HAP-1 (cell line): ENCODE measurements at places on chromosomes 11 and 22.
A peak's percentile ranks its signal among the peaks of the same experiment; 100 is the strongest.

DNA sequence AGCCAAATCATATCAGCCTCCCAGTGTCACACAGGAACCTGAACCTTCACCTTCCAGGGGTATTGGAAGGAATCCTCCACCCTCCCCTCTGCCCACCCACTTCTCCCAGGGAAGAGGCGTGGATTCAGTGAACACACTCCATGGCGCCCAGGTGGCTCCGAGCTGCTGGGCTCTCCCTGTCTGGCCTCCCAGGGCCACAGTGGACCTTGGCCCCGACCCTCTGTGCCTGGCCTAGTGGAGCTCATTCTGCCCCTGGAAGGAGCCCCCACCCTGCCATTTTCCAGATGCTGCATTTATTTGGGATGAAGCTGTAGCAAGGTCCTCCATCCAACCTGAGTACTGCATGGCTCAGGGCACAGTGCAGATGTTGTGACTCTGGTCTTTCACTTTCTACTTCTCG, 1340.1 kb downstream of the TBC1D22A start:
- no peak for DNase-seq

GRCh38 chr11:101442171-101442570, 141.6 kb downstream of the TRPC6 start:
- DNase-seq = no peak

- DNase-seq = no peak
Measured at GRCh38 chr22:19523240-19524169, 705 bp downstream of the CLDN5 start.

- no peak for DNase-seq
Measured at GRCh38 chr22:48438800-48439559, 1388.7 kb downstream of the BRD1 start.

- DNase-seq = no peak
Measured at GRCh38 chr11:69646493-69647389, 5.8 kb downstream of the CCND1 start.

- no peak for DNase-seq
Measured at GRCh38 chr11:28621753-28622152, 513.6 kb downstream of the METTL15 start.

DNA sequence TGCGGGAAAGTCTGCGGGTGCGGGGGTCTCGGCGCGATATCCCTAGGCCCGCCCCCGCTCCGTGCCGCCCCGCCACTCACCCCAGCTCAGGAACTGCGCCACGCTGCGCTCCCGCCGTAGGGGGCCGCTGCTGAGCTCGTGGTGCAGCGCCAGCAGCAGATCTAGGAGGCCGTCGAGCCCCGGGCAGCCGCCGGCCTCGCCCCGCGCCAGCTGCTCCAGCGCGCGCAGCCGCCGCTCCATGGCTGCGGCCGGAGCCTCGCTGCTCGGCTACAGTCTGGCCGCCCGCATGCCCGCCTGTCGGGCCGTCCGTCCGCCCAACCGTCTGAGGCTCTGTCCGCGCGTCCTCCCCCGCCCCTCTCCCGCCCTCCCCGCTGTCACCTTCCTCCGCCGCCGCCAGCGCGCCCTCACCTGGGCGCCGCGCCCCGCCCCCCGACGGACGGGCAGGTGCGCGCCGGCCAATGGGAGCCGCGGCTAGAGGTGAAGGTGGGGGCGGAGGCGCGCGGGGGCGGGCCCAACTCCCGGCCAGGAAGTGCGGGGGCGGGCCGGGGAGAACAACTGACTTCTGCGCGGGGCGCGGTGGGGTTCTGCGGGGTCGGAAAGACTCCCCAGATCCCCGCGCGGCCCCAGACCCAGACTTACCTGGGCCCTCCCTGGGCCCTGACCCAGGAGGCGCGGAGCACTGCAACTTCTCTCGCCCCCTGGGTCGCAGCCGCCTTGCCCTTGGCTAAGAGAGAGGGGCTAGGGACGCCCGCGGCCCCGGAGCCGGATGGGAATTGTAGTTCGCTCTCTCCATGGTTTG, at the start of gene CDC42BPG:
TSS of gene CDC42BPG (minus strand) at position 324 of the 799 bp plus-strand sequence. CDS start at position 240, 84 bp downstream.
- DNase-seq = peak; percentile 59

GRCh38 chr22:31575190-31575589, 78.9 kb downstream of the SFI1 start:
- no peak for DNase-seq

DNA sequence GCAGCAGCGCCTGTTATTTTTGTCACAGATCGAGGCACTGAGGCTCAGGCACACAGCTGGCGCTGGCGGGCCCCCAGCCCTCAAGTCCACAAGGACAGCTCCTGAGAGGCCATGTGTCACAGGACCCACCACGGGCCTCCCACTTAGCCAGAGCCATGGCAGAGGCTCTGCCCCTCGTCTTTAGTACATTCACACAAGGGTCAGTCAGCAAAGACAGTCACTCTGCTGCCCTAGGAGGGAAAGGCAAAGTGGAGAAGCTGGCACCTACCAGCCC, 29.1 kb downstream of the GNAZ start:
- no peak for DNase-seq

- DNase-seq = no peak
Measured at GRCh38 chr11:28770806-28771205, 662.6 kb downstream of the METTL15 start.

DNA sequence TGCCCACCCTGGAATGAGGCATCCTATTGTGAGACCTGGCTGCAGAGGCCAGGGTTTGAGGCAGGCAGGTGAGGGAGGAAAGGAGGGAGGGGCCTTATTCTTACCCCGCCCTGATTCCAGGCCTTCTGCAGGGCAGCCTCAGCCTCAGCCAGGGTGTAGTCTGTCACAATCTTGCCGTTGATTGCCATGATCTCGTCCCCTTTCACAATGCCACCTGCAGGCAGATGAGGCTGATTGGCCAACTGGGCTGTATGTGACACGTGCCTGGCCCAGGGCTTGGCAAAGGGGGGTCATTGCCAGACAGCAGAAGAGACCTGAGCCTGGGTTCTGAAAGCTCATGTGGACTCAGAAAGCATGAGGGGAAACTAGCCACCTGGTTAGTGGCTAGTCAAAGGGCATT, 21.4 kb upstream of the ABCC8 start:
- DNase-seq = no peak

- no peak for DNase-seq
Measured at GRCh38 chr11:116962108-116962507, 124.7 kb upstream of the APOA1 start.

DNA sequence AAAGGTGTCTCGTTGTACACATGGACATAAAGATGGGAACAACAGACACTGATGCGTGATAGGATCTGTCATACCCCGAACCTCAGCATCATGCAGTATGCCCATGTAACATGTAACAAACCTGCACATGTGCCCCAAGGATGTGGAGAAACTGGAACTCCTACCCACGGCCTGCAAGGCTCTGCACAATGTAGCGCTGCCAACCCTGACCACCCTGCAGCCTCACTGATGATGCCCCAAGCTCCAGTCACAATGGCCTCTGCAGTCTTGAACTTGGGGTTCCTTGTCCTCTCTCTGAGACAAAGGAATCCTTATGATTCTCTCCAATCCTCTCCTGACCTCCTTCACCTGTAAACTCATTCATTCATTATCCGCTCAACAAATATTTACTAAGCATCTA, 14.2 kb downstream of the LMO1 start:
- DNase-seq = no peak

DNA sequence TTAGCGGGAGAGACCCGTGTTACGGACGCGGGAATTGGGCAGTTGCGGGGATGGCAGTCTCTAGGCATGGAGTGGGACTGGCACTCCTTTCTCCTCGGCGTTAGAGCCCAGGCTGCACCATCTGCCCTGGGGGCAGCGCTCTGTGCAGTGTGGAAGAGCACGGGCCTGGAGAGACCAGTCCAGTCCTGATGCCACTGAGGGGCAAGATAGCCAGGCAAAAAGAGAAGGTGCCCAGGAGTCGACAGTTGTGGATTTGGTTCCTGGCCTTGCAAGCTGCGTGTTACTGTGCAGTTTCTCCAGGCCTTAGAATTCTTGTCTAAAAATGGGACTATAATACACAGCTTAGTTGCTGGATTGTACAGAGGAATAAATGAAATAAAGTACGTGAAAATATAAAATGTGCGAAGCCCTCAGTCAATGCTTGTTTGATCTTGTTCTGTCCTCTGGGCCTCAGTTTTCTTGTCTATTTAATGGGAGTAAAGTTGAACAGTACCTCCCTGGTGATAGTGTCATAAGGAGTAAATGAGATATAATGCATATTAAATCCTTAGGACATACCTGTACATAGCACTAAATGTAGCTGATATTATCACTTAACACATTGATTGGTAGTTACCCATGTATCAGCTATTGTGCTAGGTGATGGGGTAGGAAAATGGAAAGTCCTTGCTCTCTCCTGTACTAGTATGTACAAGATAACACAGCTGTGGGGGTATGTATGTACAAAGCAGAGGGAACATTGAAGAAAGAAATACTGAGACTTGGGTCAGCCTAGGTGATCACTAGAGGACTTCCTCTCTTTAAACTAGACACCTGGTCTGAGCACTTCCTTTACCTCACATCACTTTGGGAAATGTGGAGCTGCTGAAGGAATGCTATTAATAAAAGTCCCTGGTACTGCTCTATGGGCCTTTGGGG, 1.2 kb downstream of the ATXN10 start:
- no peak for DNase-seq

- DNase-seq = no peak
Measured at GRCh38 chr11:117055469-117055868, 42.8 kb downstream of the SIK3 start.

- no peak for DNase-seq
Measured at GRCh38 chr22:24324137-24324536, 53.5 kb downstream of the SPECC1L start.

- no peak for DNase-seq
Measured at GRCh38 chr11:34055218-34056000, 3.9 kb downstream of the CAPRIN1 start.

GRCh38 chr22:27867085-27867952, 51.7 kb downstream of the PITPNB start:
- DNase-seq = no peak

GRCh38 chr11:87203907-87204602, 166.3 kb downstream of the TMEM135 start:
- DNase-seq = no peak

DNA sequence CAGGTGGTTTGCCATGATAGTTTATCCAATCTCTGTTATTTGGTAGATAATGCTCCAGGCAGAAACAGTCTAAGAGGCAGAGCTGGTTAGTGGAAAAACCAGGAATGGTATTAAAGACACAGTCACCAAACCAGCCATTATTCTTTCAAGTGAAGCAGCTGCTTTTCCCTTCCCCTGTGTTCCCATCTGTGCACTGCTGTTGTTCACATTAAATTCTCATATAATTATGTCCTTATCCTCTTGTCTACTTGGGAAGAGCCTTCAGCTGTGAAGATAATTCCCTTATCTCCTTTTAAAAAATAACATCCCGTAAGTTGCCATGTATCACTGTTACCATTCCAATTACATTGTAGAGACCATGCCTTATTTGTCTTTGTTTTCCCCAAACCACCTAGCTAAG, 5.2 kb upstream of the TBCEL start:
- no peak for DNase-seq

- no peak for DNase-seq
Measured at GRCh38 chr11:62958547-62959421, 26.0 kb downstream of the SLC22A6 start.

DNA sequence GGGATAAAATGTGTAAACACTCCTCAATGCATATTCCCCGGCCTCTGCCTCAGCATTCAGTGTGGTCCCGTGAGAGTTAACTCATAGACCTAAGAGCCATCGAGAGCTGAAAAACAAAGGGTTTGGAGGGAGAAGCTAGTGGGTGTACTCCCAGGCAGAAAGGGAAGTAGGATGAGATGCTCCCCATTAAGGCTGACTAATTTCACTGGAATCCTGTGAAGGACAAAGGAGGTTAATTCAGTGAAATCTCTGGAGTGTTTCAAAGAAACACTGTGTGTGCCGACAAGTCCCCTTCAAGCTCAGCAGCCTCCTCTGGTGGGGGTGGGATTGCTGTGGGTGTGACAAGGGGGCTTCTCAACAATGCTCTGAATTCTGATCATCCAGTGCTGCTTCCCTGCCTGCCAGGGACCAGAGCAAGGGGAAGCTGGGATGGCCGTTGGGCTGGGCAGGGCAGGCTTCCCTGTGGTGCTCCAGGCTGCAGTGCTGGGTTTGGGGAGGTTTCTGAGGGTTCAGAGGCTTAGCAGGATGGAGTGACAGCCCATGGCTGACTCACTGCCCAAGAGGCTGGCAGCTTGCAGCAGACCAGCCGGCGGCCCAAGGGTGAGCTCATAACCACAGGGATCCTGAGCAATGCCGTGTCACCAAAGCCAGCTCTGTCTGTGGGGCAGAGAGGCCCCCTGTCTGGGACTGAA, 61.4 kb upstream of the BMAL1 start:
- no peak for DNase-seq

DNA sequence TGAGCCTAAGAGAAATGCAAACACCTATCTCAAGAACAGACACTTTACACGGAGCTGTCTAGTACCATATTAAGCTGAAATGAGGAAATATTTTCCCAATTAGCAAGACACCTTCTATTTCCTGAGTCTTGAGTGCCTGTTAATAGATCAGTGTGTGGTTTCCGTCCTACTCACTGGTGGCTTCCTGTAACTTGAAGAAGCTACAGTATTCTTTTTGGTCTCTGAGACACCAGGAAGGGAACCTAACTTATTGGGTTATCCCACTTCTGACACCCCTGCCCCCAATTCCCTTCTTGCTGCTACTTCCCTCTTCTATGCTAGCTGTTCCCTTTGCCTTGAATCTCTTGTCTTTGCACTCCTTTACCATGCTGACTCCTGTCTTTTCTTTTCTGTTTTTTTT, 92.7 kb downstream of the FDX1 start:
- no peak for DNase-seq

DNA sequence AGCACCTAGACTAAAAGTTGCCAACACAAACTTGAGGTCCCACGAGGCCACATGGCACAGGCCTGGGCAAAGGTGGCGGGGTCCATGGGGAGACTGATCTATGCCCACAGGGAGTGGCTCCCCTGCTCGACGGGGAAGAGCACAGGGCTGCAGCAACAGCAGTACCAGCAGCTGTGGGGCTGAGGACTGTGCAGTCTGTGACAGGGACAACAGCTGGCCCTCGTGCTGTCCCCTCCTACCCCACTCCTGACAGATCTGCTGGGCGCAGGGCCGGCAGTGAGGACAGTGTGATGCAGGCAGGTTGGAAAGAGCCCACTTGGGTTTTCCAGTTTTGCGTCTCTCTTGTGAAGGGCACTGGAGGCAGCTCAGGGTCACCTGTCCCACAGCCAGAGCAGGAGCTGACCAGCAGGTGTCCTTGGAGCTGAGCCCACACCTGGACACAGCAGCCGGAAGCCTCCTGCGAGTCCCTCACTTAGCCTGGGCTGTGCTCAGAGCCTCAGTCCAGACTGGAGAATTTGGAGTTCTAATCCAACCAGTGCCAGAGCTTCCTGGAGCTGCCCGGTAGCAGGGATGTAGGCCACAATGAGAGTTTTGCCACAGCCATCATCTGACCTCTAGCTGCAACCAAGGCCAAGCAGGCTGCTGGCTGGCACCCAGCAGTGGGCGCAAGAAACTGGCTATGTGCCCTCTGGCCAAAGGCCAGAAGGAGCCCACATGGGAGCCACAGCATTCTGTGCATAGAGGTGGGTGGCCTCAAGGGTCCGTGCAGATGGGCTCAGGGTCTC, 3.6 kb upstream of the GAS2L1 start:
- DNase-seq = no peak

GRCh38 chr22:43241138-43241597, 54.2 kb upstream of the TTLL12 start:
- no peak for DNase-seq

GRCh38 chr11:19853016-19853415, 140.4 kb downstream of the NAV2 start:
- no peak for DNase-seq
